ENCODE measurements at places on chromosomes 5 and 9.
A peak's percentile ranks its signal among the peaks of the same experiment; 100 is the strongest.

GRCh38 chr5:68240771-68241170, 25.2 kb downstream of the PIK3R1 start:
- no peak for DNase-seq

DNA sequence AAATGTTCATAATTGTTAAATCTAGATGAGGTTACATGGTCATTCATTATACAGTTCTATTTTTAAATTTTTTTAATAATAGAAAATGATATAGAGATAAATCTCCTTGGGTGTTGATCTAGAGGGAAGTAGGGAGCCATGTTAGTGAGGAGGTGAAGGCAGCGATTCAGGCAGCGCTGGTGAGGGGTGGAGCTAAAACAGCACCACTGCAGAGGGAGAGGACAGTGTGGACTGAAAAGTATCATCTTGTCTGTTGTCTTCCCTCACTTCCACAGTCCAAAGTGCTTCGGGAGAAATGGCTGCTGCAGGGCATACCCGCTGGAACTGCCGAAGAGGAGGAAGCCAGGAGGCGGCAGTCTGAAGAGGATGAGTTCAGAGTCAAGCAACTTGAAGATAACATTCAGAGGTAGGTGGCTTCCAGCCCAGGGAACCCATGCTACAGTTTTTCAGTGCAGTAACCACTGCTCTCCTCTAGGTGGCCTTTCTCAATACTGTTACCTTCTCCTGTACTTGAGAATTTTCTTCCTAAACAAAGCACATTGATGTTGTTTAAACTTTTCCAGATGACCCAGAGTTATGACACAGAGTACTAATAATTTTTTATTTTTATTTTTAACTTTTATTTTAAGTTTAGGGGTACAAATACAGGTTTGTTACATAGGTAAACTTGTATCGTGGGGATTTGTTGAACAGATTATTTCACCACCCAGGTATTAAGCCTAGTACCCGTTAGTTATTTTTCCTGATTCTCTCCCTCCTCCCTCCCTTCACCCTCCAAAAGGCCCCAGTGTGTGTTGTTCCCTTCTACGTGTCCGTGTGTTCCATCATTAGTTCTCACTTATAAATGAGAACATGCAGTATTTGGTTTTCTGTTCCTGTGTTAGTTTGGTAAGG, 100.5 kb downstream of the PALM2AKAP2 start:
- no peak for DNase-seq

DNA sequence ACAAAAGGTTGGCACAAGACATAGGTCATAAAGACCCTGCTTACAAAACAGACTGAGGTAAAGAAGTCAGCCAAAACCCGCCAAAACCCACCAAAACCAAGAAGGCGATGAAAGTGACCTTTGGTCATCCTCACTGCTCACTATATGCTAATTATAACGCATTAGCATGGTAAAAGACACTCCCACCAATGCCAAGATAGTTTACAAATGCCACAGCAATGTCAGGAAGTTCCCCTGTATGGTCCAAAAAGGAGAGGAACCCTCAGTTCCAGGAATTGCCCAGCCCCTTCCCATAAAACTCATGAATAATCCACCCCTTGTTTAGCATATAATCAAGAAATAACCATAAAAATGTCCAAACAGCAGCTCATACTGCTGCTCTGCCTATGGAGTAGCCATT, 27.7 kb downstream of the MLLT3 start:
- no peak for DNase-seq

DNA sequence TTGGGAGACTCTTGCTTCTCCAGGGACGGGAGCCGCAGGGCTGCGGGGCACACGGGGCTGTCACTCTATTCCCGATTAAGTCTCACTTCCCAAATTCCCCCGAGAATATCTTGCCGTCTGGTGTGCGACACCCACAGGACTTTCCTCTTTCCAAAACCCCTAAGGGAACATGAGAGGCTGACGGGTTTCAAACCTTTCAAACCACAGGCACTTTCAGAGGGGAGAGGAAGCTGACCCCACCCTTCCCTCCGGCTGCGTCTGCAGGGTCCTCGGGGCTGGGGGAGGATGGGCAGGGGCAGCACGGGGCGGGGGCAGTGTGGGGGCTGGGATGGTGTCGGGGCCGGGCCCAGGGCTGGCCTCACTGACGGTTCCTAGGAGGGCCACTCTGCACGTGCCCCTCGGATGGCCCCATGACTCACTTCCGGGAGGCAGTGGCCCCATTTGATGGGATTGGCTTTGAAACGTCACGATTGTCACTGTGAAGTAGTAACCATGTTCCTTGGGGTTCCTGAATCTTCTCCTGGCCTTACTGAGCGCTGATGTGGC, 38.2 kb downstream of the SLC9A3 start:
- no peak for DNase-seq

DNA sequence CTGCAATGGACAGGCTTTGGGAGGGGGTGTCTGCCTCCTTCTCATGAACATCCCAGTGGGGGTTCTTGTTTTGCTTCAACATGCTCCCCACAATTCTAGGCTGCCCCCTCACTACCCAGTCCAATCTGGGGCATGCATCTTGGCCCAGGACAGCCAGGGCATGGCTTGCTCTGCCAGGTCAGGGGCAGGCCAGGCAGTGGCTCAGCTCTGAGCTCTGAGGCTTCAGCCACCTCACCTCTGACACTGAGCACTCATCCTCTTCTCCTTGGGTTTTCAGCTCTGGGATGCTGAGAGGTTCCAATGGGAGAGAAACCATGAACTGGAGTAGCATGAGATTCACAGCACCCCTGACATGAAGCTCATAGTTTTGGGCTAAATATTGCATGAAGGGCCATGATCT, 11.8 kb downstream of the SLC25A48 start:
- DNase-seq: no peak

GRCh38 chr5:143231973-143232812, 171.3 kb downstream of the NR3C1 start:
- no peak for DNase-seq

GRCh38 chr5:179533907-179534306, 16.4 kb upstream of the RUFY1 start:
- no peak for DNase-seq

DNA sequence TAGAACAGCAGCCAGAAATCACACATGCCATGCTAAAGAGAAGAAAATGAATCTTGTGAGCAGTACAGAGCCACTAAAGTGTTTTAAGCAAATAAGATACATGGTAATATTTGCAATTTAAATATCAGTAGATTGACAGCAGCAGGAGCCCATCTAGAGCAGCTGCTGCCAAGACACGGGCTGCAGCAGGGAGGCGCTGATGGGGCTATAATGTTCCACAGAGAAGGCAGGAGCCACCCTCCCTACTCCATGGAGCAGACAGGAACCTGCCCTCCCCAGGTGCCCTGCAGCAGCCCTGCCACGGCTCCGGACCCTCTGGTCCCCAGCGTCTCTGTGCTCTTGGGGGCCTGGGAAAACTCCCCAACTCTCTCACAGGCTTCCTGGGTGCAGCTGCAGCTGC, 224.1 kb upstream of the ISL1 start:
- DNase-seq: no peak

- DNase-seq: no peak
Observed at GRCh38 chr9:72827950-72828731, 124.7 kb downstream of the ALDH1A1 start.

GRCh38 chr5:149424371-149425315, 45.6 kb upstream of the IL17B start:
- DNase-seq: no peak

- no peak for DNase-seq
Observed at GRCh38 chr9:38350529-38350928, 42.0 kb upstream of the ALDH1B1 start.

- DNase-seq: no peak
Observed at GRCh38 chr9:111023128-111023527, 15.1 kb downstream of the LPAR1 start.

- no peak for DNase-seq
Observed at GRCh38 chr9:72257814-72258213, 107.2 kb downstream of the ZFAND5 start.

DNA sequence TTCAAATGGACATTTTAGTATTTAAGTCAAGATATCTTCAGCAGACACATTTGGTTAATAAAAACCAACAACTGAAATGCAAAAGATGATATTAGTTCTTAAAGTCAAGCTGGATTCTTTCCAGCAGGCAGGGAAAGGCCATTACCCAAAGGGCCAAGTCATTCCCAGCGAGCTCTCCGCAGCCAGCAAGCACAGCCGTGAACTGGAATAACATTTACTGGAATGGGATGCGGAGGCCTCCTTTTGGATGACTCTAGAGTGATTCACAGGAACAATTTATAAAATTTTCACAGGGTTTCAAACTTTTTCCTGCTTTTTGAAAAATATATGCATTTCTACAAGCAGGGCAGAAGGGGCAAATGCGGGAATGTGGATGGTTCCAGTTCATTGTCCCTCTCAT, 76.6 kb upstream of the DAB2 start:
- no peak for DNase-seq

DNA sequence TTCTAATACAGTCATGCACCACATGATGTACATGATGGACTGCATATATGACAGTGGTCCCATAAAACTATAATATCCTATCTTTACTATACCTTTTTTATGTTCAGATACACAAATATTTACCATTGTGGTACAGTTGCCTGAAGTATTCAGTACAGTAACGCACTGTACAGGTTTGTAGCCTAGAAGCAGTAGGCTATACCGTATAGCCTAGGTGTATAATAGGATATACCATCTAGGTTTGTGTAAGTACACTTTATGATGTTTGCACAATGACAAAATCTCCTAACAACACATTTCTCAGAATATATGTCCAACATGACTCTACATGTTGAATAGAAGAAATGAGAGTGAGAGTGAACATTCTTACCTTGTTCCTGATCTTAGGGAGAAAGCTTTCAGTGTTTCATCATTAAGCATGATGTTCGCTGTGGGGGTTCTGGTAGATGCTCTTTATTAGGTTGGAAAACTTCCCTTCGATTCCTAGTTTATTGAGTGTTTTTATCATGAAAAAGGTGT, 31.8 kb downstream of the AMBP start:
- DNase-seq: no peak

DNA sequence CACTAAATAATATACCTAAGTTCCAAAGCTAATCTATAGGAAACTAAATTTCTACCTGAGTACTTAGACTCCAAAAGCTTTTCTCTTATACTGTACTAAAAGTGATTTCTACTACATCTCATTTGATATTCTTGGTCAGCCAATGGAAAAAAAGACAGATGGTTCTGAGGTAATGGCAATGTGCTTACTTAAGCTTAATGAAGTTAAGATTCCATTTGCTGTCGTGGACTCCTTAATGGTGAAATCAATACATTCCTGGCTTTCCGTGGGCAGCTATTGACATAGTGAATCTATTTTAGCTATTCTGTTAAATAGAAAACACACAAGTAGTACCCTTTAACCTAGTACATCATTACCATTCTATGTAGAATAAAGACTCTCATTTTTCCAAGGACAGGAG, 1825.6 kb upstream of the CDH9 start:
- no peak for DNase-seq

DNA sequence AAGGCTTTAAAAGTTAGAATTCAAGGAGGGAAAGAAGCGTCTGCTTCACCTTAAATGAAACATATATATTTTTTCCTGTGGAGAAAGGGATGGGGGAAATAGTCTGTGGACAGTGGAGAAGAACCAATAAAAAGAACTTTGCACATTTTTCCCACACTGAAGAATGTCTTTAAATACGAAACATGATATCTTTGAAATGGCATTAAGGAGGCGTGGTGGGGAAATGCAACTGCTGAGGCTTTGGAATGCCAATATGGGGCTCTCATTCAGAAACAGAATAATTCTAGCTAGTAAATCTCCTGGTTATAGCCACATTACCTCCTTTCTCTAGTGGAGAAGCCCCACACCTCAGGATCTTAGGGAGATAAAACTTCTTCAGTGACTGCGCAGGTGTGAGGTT, 46.8 kb downstream of the TNC start:
- no peak for DNase-seq

GRCh38 chr5:98928873-98929709, at the start of gene CHD1:
Gene CHD1 (minus strand): TSS chr5:98929007. CDS start chr5:98926386, 2,621 bp downstream.
- DNase-seq: peak; percentile 92

- DNase-seq: no peak
Observed at GRCh38 chr5:135203593-135204036, 169.6 kb upstream of the PITX1 start.

DNA sequence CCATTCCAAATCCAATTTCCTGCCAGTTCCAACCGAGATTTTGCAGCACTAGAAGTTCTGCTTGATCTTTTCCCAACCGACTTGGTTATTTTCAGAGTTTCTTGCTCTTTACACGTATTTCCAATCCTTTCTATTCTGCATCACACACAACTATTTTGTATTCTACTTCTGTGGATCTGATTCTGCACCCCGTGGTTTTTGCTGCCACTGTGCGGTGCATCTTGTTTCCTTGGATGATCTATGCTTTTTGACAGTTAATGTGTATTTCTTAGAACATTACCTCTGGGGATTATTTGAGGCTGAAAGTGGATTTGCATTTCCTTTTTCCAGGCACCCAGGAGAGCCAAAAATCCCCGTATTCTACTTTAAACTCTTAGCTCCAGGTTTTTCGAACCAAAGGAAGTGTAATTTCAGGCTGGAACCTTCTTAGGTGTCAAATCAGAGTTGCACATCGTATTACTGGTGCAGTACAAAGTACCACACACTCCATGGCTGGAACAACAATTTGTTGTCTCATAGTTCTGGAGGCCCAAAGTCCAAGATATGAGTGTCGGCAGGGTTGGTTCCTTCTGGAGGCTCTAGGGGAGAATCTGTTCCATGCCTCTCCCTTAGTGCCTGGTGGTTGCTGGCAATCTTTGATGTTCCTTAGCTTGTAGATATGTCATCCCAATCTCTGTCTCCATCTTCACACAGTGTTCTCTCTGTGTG, 14.7 kb upstream of the SARDH start:
- no peak for DNase-seq

GRCh38 chr5:78103232-78103918, 191.1 kb downstream of the AP3B1 start:
- no peak for DNase-seq

DNA sequence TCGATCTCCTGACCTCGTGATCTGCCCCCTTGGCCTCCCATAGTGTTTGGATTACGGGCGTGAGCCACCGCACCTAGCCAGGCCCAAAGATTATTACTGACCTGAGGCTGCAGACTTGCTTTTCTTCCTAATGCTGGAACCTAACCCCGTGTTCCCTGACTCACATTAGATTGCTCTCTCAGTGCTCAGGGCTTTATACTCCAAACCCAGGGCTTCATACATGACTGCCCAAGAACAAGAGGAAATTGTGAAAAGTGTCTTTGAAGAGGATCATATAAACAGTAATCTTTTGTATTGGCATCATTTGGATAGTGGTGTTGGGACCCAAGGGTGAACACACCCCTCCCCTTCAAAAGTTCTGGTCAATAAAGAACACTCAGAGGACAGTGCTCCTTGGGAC, 233.3 kb upstream of the TAS2R1 start:
- no peak for DNase-seq

GRCh38 chr9:127076860-127077643, 45.4 kb downstream of the ANGPTL2 start:
- no peak for DNase-seq

DNA sequence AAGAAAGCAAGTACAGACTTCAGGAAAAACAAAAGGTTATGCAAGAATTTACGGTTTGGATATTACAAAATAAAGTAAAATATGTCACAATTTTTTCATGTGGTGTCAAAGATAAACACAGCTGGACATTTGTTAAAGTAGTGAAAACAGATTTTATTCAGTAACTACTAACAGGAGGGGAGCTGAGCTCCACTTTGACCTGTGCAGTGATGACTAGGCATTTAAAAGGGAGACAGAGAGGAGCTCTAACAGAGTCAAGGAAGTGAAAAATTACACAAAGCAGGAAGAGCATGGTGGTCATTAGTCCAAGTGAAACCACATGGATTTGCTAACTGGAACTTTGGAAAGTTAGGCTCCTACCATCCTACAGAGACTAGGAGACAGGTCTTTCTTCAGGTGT, 263.6 kb upstream of the PCSK5 start:
- no peak for DNase-seq
